AML-193 (cell line): ENCODE measurements at places on chromosomes 3 and 15.

GRCh38 chr15:89878323-89878722 lies 15.5 kb downstream of the AP3S2 start:
- DNase-seq, result no peak

- DNase-seq, result no peak
Observed at GRCh38 chr3:38000965-38001455, 10.4 kb downstream of the VILL start.

DNA sequence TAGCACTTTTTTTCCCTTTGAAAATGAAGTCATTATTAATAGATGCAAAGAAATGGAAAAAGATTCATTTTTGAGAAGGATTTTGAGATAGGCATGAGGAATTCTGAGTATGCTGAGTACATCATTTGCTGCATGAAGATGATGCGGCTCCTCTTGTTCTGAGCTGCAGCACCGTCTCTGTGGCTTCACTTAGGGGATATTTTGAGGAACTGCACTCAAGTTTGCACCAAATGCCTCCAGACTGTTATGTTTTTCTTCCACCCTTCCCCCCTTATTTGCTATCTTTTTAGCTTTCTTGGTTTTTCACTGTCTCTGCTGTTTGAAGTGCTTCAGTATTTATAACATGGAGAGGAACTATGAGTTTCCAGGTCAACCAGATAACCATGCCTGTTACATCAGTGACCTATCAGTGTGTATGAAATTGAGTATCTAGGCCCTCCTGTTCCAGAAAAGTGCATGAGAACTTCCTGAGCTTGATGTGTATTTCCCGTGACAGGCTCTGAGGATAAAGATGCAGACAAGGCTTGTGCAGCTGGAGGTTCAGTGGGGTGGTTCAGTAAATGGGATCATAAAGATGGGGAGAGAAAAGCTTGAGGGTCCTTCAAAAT lies 128.7 kb downstream of the PDCD6IP start:
- DNase-seq, result no peak

GRCh38 chr3:8490079-8490552 lies 11.5 kb upstream of the LMCD1 start:
- DNase-seq, result no peak

- DNase-seq, result no peak
Observed at GRCh38 chr3:23390446-23390845, 187.3 kb downstream of the UBE2E2 start.

- no peak for DNase-seq
Observed at GRCh38 chr3:64223791-64224745, 1.2 kb downstream of the PRICKLE2 start.

GRCh38 chr3:39751286-39751685 lies 58.1 kb upstream of the MYRIP start:
- DNase-seq, result peak; percentile 24

DNA sequence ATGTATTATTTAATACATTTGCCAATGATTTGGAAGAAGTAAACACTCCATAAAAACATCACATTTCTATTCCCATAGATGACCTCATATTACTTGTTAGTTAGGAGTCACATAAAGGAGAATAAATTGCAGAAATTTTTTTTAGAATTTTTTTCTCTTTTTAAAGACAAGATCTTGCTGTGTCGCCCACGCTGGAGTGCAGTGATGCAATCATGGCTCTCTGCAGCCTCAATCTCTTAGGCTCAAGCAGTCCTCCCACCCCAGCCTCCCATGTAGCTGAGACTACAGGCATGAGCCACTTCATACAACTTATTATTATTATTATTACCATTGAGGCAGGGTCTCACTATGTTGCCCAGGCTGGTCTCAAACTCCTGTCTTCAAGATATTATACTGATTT lies 12.3 kb upstream of the USP8 start:
- no peak for DNase-seq

DNA sequence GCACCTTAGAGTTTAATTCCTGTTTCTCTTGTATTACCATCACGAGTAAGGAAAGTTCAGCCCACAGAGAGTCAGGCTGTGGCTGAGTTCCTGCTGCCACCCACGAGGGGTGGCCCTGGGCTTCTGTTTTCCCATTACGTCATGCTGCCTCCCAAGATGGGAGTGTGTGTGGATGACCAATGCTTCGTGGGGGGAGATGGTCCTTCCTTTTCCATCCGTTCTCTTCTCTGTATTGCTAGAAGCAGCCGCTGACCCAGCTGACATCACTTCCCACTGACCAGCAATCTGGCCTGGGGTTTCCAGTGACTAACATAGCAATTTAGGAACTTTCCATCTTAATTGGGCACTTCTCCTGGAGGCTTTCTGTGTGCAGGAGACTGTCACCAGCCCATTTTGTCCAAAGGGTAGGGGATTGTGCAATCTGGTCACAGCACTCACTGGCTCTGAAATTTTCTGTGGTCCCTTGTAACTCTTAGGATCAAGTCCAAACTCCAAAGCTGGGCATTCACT lies 9.3 kb downstream of the IRAK2 start:
- peak; percentile 83 for DNase-seq

- DNase-seq, result peak; percentile 42
Observed at GRCh38 chr15:76058714-76059319, 968 bp upstream of the TMEM266 start.

GRCh38 chr3:107752202-107752990 lies 229.6 kb downstream of the BBX start:
- DNase-seq, result peak; percentile 54

GRCh38 chr3:136343873-136344555 lies 93.9 kb downstream of the PCCB start:
- no peak for DNase-seq

DNA sequence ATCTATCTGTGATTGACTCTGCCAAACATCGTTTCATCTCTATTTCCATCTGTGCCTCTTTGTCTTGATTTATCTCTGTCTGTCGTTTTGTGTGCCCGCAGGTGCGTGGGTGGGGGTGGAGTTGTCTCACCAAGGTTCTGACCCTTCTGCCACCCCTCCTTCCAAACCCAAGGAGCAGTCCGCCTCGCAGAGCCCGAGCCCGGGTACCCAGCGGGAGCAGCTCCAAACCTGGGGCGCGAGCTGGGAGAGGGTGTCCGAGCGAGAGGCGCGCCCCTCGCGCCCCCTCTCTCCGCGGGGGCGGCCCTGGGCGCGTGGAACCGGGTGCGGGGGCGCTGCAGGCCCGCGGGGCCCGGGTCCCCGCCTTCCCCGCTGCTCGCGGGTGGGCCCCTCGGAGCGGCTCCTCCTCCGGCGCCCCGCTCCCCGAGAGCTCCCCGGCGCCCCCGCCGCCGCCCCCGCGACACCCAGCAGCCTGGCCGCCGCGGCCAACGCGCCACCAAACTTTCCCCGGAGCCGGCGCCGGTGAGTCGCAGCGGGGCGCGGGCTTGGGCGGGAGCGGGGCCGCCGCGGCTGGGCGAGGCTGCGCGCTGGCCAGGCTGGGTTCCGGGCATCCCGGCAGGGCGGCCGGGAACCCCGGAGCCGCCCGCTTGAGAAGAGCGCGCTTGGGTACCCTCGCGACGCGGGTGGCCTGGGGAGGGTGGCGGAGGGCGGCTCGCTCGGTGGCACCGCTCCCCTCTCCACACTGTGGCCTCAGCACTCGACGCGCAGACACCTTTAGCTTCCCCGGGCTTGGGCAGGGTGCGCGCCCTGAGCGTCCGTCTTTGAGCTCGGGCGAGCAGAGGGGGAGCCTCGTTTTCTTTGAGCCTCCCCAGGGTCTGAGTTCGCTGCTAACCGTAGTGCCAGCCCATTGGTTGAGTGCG lies at the start of gene HRH1:
Gene HRH1 (plus strand): TSS at position 458 of the 917 bp plus-strand sequence. CDS start 104,545 bp downstream, outside the sequence.
- no peak for DNase-seq

- DNase-seq, result peak; percentile 65
Observed at GRCh38 chr3:119352034-119352609, 57.9 kb downstream of the ARHGAP31 start.

DNA sequence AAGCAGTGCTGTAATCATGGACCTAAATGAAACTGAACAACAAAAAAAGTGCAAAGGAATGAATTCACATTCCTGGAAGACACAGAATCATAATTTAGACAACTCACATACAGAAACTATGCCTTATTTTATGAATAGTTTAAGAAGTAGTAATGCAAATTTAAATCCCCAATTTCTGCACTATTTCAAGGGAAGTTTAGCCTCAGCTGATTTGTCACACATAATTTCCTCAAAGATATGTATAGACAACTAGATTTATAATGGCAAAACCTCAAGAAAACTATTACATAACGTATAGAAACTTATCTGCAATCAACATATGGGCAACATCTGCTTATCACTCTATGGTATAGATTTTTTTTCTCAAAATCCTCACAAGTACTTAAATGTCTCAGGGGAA lies 7.8 kb upstream of the PTX3 start:
- DNase-seq, result peak; percentile 20

DNA sequence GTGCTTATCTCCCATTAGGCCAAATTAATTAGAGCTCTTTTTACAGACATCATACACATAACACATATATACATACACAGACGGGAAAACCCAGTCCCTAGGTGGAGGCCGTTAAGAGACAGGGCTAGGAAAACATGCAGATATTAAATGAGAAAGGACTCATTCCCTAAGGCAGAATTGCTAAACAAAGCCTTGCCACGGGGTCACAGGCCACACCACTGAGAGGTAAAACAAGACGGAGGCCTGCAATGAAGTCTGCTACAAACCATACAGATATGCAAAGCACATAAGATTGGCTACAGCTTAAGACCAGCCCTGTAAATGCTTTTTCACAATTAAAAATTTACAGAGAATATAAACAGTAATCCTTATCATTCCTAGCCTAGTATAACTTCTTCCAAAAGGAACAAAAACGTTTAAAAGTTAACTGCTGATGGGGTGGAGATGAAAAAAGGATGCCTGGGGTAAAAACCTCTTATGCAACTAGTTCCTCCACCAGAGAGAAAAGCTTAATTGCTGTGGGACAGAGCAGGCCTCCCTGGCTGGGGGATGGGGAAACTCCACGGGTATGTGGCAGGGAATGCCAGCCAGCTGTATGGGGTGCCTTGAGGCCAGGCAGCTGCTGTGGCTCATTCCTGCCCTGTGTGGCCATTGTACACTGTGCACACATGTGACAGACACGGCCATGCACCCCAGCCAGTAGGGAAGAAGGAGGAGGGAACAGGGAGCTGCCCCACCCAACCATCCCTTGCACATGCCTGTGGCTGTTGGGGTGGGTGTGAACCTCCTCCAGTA lies 481.4 kb upstream of the LMCD1 start:
- DNase-seq, result no peak

GRCh38 chr15:97525809-97526208 lies 434.7 kb upstream of the ARRDC4 start:
- DNase-seq, result no peak

DNA sequence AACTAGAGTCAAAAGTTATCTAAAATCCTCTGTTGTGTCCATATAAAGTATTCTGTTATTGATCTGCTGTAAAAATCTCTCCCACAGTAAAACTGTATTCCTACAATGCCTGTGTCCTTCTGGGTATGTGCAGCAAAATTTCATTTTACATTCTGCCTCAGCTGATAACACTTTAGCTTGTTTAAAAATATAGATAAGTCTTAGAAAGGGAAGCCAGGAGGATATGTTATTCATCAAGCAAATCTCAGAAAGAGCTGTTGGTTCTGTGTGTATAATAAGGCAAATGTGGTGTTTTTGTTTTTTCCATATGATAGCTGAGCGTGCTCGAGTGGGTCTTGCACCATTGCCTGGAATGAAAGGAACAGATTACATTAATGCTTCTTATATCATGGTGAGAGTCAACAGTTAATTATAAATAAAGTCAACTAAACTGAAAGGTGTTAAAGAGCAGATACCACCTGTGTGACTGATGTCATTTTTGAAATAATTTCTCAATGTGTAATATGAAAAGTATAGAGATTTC lies 96.6 kb downstream of the FEZF2 start:
- no peak for DNase-seq

GRCh38 chr15:76575679-76576078 lies 239.1 kb downstream of the ISL2 start:
- DNase-seq, result no peak

GRCh38 chr3:125048282-125048681 lies 7.5 kb downstream of the HEG1 start:
- DNase-seq, result no peak

GRCh38 chr3:59775761-59776325 lies 726.0 kb upstream of the CFAP20DC start:
- no peak for DNase-seq

- peak; percentile 46 for DNase-seq
Observed at GRCh38 chr15:79004336-79004735, 59.5 kb upstream of the CTSH start.

GRCh38 chr15:87671289-87671688 lies 585.2 kb downstream of the NTRK3 start:
- no peak for DNase-seq

DNA sequence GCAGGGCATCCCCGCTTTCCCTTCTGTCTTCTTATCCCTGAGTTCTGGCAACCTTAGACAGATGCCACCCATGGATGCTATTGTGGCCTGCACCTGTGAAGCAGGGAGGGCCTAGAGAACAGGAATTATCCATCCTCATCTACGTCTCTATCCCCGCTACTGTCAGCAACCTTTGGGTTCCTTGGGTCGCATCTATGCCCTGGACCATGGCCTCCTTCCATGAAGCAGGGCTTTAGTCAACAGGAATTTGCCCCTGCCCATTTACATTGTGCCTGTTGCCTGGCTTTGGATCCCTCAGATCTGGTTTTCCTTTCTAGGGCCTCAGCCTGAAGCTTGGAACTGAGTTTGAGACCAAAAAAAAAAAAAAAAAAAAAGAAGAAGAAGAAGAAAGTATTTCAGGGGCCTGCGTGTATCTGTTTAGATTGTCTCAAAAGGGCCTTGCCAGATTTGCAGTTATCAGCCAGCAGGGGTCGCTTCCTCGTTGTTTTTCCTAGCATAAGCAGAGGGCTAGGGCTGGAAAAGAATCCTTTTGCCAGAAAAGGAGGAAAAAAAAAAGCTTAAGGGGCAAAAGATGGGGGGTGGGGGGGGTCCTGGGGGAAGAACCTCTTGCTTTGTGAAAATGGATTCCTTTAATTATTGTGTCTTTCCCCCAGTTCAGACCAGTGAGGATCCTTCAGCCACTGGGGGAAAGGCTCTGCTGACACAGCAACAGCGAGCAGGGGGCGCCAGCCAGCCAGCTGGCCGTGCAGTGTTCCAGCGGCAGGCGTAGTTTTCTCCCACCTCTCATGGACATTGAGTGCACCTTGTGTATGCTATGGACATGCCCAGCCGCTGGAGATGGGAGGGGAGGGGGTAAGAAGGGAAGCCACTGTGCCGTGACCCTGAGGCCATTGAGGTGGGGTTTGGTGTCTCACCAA lies 65.7 kb upstream of the ALDH1L1 start:
- DNase-seq, result peak; percentile 39

DNA sequence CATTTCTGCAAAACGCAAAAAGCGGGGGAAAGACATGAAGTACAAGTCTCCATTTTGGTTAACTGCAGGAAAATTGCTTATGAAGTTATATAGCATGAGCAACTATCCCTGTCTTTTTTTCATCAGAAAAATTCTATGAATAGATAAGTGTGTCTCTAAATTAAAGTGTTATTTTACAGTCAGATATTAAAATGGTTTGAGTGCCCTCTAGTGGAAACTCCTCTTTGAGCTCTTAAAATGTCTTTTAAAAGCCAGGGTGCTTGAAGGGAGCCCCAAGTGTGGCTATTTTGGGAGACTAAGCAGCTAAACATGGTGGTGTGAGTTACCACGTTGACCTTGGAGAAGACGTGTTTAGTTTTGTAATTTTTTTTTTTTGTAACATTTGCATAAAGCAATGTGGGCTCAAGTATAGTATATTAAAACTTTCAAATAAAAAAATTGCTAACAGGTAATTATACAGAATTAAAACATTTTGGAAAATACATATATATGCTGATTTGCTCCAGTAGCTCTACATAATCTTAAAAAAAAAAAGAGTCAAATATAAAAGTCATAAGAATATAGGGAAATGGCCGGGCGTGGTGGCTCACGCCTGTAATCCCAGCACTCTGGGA lies 77.2 kb downstream of the PPP2R3A start:
- DNase-seq, result peak; percentile 70
